ENCODE measurements at places on chromosomes 3 and 15.
A peak's percentile ranks its signal among the peaks of the same experiment; 100 is the strongest.

- peak; percentile 30 for DNase-seq
These were observed 59.2 kb downstream of the PIAS1 start for GRCh38 chr15:68113273-68113672.

- DNase-seq: no peak
These were observed 70.1 kb downstream of the HMCES start for GRCh38 chr3:129348734-129349133.

DNA sequence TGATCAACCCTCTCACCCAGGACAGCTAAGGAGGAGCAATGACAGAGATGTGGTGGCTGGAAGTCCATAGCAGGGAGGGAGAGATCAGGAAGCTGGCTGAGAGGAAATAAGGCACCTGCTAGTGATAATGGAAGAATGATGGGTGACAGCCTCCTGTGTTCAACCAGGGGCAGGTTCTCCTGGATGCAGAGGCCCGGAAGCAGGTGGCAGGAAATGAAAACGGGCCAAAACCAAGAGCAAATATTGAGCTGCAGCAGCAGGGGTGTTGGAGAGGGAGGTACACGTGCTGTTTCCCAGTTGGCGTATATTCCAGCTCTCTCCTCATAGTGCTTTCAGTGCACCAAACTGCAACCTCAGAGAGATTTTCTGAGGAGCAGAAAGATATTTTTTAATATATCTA is 213.4 kb upstream of the TBL1XR1 start:
- DNase-seq: no peak

- DNase-seq: no peak
These were observed 327.0 kb downstream of the ZPLD1 start for GRCh38 chr3:102761766-102762165.

DNA sequence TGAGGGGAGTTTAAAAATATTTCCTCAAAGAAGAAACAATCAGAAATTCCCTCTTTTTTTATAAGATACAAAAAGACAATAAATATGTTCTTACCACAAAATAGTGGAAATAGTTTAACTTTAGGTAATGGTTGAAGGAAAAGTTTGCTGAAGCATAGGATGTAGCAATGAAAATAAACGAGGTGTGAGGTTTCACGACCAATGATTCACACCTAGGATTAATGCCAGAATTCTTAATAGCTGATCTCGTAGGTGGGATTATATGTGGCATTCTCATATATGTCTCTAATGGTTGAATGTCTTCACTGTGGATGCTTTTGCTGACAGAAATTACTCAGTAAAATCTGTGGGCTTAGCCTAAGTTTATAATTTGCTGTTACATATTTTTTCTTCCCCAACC is 467.7 kb downstream of the FGF12 start:
- DNase-seq: no peak

DNA sequence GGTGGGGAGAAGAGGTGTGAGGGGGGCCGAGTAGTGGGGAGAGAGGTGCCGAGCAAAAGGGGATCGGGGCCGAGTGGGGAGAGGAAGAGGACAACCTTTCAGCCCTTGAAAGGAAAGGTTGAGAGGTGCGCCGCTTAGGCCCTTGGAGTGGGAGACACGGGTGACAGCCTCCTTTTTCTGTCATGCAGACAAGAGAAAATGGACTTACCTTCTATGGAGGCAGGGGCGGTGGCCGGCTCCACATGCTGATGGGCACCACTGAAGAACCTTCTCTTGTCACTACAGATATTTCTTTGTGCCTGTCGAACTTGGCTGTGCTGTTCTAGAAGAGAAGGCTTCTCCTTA is 421 bp downstream of the KLHL18 start:
- DNase-seq: peak; percentile 11

DNA sequence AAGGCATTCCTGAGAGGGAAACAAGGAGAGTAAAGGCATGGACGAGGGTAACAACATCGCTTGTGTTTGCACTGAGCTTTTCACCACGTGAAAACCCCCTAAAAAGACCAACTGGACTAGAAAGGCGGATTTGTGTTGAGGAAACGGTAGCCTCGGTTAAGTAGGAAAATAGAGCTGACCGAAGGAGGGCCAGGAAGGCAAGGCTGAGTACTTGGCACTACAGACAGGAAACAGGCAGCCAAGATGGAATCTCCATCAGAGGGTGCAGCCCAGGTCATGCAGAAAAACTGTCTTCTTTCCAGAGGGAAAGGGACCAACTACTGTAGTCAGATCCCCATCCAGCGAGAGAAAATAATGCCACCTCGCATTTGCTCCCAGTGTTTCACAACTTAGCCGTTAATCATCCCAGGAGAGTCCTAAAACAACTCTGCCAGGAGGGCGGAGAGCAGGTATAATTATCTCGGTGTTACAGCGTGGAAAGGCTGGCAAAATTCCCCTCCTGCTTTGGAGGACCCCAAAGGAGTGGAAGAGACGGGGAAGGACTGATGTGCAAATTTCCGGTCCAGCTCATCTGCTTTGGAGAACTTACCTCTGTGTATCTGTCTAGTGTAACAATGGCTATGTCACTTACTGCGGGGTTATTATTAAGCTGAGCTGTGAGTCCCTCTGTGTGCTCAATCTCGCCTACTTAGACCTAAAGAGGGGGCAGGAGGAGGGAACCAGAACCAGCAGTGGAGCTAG is 77.2 kb downstream of the MYO1E start:
- DNase-seq: no peak

DNA sequence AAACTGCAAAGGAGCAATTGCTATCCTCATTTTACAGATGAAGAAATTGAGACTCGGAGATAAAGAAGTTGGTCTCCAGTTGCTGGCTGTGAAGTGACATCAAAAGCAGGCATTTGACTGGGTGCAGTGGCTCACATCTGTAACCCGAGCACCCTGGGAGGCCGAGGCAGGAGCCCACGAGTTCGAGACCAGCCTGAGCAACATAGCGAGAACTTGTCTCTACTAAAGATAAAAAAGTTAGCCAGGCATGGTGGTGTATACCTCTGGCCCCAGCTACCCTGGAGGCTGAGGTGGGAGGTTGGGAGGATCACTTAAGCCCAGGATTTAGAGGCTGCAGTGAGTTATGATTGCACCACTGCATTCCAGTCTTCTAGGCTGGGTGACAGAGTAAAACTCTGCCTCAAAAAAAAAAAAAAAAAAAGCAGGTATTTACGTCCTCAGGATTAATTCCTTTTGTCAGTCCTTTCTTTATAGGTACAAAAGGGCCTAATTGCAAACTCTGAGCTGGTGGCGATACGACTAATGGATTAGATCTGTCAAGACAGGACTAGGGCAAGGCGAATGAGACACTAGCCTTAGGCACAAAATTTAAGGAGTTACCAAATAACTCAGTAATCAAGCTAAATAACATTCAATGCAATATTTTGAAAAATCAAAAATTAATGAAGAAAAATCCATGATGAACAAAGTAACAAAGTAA is 5.9 kb upstream of the DNASE1L3 start:
- no peak for DNase-seq

DNA sequence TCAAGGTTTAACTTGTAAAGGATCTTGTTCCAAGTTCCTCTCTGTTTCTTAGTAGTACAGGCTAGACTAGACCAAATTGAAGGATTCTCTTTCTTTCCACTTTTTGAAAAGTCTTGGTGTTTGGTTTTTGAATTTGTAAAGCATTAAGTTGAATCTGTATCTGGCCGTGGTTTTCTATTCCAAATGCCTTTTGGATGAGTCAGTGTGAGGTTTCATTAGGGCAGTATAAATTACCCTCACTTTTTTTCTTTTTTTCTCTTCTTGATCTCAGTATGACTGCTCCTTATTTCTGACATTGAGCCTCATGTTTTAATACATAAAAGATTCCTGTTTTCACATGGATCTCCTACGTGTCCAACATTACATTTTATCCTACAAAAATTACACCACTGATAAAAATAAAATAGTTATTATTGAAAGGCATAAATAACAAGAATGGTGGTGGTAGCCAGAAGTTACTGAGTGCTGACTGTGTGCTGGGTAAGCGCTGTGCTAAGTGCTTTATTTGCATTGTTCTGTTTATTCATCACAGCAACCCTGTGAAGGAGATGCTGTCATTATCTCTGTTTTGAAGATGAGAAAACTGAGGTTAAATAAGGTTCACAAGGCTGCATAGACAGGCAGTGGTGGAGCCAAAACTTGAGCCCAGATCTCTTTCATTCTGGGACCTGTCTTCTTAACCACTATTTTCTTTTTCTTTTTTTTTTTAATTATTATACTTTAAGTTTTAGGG is 48.3 kb downstream of the MITF start:
- peak; percentile 86 for DNase-seq

DNA sequence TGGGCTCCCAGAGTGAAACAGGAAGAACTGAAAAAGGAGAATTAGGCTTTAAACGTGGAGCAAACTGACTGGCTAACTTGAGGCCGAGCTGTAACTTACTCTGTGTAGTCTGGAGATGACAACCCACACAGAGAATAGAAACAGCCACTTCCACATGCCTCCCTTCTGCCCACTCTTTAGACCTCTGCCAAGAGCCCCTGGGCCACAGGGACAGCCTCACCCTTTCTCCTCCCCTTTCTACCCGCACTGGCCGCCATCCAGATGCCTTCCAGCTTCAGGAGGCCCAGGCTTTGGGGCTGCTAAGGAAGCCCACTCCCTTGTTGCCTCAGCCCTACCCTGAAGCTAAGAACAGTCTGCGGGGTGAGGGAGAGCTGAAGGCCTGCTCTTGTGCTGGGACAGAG is 6.8 kb downstream of the ARHGAP31 start:
- no peak for DNase-seq

DNA sequence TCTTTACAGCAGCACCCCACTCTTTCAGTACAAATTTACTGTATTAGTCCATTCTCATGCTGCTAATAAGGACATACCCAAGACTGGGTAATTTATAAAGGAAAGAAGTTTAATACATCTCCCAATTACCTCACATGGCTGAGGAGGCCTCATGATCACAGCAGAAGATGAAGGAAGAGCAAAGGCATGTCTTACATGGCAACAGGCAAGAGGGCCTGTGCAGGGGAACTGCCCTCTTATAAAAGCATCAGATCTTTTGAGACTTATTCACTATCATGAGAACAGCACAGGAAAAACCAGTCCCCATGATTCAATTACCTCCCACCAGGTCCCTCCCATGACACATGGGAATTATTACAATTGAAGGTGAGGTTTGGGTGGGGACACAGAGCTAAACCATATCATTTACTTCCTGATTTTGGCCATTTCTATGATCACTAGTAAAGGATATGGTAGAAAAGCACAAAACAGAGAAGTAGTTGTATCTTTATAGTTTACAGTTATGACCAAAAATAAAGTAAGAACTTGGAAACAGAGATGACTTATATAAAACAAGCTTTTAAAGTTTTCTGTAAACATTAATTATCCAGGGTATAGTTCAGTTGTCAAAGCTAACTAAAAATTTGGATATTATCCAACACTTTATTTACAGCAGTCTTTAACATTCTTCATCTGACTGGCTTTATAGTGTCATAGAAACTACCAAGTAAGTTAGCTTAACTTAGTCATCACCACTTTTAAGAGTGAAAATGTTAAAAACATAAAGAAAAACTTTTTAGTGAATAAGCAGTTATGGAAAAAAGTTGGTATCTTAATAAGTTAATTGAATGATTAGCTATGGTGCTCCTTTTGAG is 40.2 kb downstream of the P2RY1 start:
- DNase-seq: no peak

GRCh38 chr3:11539677-11540076 is 104.0 kb downstream of the VGLL4 start:
- no peak for DNase-seq

GRCh38 chr3:157145606-157146322 is 14.2 kb downstream of the CCNL1 start:
- DNase-seq: no peak

- DNase-seq: peak; percentile 87
These were observed 223.2 kb downstream of the MTHFS start for GRCh38 chr15:79673416-79674123.

- DNase-seq: no peak
These were observed 777 bp downstream of the LOXL1 start for GRCh38 chr15:73927003-73927475.

- no peak for DNase-seq
These were observed 2.3 kb upstream of the CTDSPL start for GRCh38 chr3:37859354-37859753.

DNA sequence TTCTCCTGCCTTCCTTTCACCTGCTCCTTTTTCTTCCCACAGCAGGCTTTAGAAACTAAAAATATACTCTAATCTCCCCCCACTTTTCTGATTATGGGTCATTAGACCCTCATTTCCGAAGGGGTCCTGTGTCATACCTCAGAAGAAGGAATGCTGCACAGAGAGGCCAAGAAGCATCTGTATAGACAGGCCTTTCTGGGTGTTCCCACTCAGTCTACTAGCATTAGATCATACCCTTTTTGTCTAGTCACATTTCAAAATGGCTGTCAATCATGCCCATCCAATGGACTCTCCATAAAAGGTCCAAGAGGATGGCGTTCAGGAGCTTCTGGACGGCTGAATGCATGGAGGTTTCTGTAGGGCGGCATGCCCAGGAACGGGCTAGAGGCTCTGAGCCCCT is 192.2 kb downstream of the SUCLG2 start:
- DNase-seq: peak; percentile 28

- no peak for DNase-seq
These were observed 155.0 kb upstream of the GPR149 start for GRCh38 chr3:154584974-154585373.

GRCh38 chr15:80480909-80481308 is 76.7 kb downstream of the ARNT2 start:
- peak; percentile 92 for DNase-seq

GRCh38 chr3:10263646-10264363 is 15.5 kb downstream of the TATDN2 start:
- peak; percentile 23 for DNase-seq

- DNase-seq: no peak
These were observed 670 bp upstream of the ATP13A3 start for GRCh38 chr3:194487289-194488054.

DNA sequence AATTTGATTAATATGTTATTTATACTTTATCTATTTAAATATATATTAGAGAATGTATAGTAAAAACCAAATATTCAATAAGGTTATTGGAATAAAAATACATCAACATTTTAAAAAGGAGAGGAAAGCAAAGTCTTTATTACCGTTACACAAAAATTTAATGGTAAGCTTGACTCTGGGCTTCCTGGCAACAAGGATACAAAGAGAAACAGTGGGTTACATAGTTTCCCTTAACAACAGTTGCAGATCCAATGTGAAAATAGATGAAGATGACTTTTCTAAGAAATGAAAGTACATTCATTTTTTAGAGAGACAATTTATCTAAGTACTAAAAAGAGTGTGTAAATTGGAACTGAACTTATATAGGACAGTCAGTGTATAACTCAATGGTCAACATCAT is 6.0 kb upstream of the PHLDB2 start:
- no peak for DNase-seq

GRCh38 chr3:36820083-36820482 is 55.7 kb upstream of the DCLK3 start:
- DNase-seq: no peak

Measured in HCEC 1CT (cell line).